ENCODE measurements at places on chromosomes 4 and X.

GRCh38 chrX:121336831-121337421 lies 289.5 kb downstream of the GLUD2 start:
- H3K4me1 ChIP-seq, result no peaks in the 10 kb centered on the region
- H3K27me3 ChIP-seq, result no peaks in the 10 kb centered on the region
- H3K27ac ChIP-seq, result no peak overlapping the region

- H3K36me3 ChIP-seq, result no peaks in the 10 kb centered on the region
- no peak for DNase-seq
- H3K27me3 ChIP-seq, result no peaks in the 10 kb centered on the region
- H3K4me3 ChIP-seq, result no peak overlapping the region
- H3K4me1 ChIP-seq, result no peaks in the 10 kb centered on the region
Observed at GRCh38 chrX:92270936-92271855, 492.0 kb downstream of the PCDH11X start.

GRCh38 chr4:54496412-54496811 lies 161.3 kb upstream of the KIT start:
- peaks cover 2% of the 10 kb centered on the region for H3K36me3 ChIP-seq
- no peaks in the 10 kb centered on the region for H3K4me1 ChIP-seq
- DNase-seq, result no peak
- peaks cover 5% of the 10 kb centered on the region for H3K27me3 ChIP-seq
- H3K27ac ChIP-seq, result no peak overlapping the region

DNA sequence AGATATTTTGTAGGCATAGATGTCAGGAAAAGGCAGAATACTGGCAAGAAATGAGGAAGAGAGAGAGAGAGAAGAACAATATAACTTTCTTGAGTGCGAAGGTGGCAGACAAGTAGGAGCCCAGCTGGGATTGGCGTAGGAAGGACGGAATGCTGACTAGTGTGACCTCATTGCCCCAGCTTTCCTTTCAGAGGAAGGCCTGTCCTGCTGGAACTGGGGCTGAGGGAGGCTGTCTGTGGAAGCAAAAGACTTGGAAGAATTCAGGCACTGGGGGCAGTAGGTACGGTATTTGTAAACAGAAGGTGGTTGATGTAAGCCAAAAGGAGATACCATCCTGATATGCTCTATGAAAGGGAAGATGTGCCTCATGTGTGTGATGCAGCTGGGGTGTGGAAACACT lies 818.4 kb downstream of the ADGRL3 start:
- no peaks in the 10 kb centered on the region for H3K4me1 ChIP-seq
- no peak overlapping the region for H3K27ac ChIP-seq
- no peaks in the 10 kb centered on the region for H3K27me3 ChIP-seq

GRCh38 chr4:69057620-69058409 lies 38.5 kb upstream of the UGT2B7 start:
- no peaks in the 10 kb centered on the region for H3K36me3 ChIP-seq
- H3K4me3 ChIP-seq, result no peak overlapping the region
- H3K27me3 ChIP-seq, result no peaks in the 10 kb centered on the region
- H3K27ac ChIP-seq, result no peak overlapping the region
- no peak for DNase-seq
- H3K4me1 ChIP-seq, result no peaks in the 10 kb centered on the region

DNA sequence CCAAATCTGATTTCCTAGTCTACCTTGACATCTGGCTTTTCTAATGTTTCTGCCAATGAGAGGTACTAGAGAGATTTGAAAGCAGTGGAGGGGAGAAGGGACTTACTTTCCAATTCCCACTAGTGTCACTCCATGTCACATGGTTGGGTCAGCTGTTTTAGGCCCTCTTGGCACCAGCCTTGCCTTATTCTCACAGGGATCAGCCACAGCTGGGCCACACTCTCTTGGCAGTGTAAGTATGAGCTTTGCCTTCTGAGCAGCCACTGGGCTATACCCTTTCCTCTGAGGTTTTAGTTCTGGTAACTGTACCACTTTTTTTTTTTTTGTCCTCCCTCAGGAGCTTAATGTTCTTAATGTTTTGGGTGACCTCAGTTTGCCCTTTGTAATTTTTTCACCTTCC lies 10.2 kb upstream of the ADH1C start:
- H3K36me3 ChIP-seq, result no peaks in the 10 kb centered on the region
- DNase-seq, result no peak
- no peak overlapping the region for H3K27ac ChIP-seq

DNA sequence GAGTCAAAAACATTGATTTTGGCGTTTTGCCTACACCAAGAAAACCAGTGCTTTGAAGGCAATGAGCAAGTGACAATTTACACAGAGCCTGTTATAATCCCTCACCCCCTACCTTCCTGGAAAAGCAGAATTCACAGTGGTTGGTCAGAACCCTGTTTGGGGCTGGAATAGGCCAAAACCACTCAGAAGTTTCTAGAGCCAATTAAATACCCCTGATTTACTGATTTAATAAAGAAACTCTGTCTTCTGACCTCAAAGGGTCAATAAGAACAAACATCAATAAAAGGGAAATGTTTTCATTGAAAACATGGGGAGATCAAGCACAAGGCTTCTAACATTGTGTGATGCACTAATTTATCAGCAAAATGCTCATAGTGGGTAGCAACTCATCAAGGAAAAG lies 116.3 kb downstream of the UNC5C start:
- H3K4me1 ChIP-seq, result no peaks in the 10 kb centered on the region
- no peak for DNase-seq
- H3K27ac ChIP-seq, result no peak overlapping the region
- no peaks in the 10 kb centered on the region for H3K36me3 ChIP-seq
- no peaks in the 10 kb centered on the region for H3K27me3 ChIP-seq

DNA sequence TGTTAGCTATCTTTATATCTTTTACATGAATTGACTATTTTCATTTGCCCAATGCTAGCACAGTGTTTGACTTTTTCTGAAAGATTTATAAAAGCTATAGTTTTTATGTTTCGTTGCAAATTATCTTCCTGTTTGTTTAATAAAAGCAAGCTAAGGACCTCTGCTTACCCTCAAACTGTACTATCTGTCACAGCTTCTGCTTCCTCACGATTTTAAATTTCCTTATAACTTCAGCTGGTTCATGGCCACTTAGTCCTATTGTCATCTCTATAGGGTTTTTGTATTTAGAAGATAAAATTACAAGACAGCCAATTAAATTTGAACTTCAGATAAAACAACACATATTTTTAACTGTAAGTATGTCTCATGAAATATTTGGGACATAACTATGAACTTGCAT lies 494.0 kb downstream of the PDGFC start:
- H3K36me3 ChIP-seq, result no peaks in the 10 kb centered on the region
- no peaks in the 10 kb centered on the region for H3K4me1 ChIP-seq
- no peaks in the 10 kb centered on the region for H3K27me3 ChIP-seq
- DNase-seq, result no peak
- no peak overlapping the region for H3K27ac ChIP-seq

- no peaks in the 10 kb centered on the region for H3K4me1 ChIP-seq
- no peak overlapping the region for H3K4me3 ChIP-seq
- DNase-seq, result no peak
- H3K27me3 ChIP-seq, result no peaks in the 10 kb centered on the region
- no peaks in the 10 kb centered on the region for H3K36me3 ChIP-seq
Observed at GRCh38 chr4:92101737-92102172, 202.0 kb upstream of the GRID2 start.

- H3K27ac ChIP-seq, result no peak overlapping the region
- peaks cover 3% of the 10 kb centered on the region for H3K36me3 ChIP-seq
- no peak for DNase-seq
- peaks cover 5% of the 10 kb centered on the region for H3K4me1 ChIP-seq
Observed at GRCh38 chrX:9357518-9358114, 107.2 kb upstream of the TBL1X start.

DNA sequence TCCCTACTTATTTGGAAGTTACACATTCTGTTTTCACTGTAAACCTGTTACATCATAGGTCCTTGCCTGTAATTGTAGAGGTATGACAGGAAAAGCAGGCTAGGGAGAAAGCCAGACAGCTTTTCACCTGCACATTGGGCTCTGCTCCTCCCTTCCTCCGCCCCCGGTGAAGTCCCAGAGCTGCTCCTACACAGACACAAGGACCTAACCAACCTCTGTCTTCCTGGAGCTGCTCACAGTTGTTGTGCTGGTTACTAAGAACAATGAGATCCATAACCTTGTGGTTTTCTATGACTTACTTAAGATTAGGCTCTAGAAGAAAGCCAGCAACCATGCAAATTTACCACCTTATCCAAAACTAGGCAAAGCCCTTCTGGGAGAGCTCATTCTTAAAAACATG lies 40.0 kb downstream of the MOSPD2 start:
- DNase-seq, result no peak
- H3K36me3 ChIP-seq, result peaks cover 20% of the 10 kb centered on the region
- no peak overlapping the region for H3K27ac ChIP-seq
- no peak overlapping the region for H3K4me3 ChIP-seq
- no peaks in the 10 kb centered on the region for H3K4me1 ChIP-seq
- no peaks in the 10 kb centered on the region for H3K27me3 ChIP-seq

DNA sequence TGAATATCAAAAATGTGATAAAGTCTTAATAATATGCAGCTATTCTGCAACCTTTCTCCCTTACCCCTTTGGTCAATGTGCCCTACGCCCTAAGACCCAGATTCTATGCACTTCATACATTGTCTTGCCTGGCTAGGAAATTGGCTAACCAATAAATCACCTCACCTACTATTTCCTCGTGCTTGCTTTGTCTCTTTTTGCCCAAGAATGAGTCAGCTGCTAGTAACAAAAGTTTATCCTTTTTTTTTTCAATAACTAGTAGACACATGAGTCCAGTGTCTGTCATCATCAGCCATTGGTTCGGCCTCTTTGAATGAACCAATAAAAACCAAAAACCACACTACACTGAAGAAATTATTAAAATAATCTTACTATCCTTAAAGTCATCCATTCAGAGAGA lies 387.1 kb downstream of the PPP3CA start:
- no peak overlapping the region for H3K27ac ChIP-seq
- H3K36me3 ChIP-seq, result no peaks in the 10 kb centered on the region
- no peak for DNase-seq
- H3K4me3 ChIP-seq, result no peak overlapping the region
- H3K27me3 ChIP-seq, result no peaks in the 10 kb centered on the region

DNA sequence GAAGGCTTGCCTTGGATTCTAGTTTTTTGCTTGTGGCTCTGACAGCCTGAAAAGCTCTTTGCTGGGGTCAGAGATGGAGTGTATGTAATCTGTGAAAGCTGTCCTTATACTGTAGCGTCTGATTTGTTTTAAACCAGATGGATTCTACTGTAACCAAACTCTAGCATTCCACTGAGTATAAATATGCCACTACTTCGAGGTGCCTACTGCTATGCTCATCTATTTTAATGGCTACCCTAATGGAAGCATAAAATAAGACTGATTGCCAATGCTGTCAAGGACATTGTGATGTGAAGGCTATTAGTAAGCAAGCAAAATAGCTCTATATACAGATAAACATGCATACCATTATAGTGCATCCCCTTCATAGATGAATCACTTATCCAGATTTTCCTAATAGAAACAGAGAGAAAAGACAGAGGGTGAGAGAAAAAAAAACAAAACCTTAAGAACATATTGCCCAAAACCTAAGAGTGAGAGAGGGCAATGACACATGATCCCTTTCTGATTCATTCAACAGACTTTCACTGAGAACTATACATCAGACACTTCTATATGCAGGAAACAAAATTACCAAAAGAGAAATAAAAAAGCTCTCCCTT lies 1025.8 kb upstream of the LCORL start:
- no peak overlapping the region for H3K4me3 ChIP-seq
- no peaks in the 10 kb centered on the region for H3K36me3 ChIP-seq
- H3K4me1 ChIP-seq, result no peaks in the 10 kb centered on the region

GRCh38 chrX:51743179-51743957 lies at the start of gene GSPT2:
Gene GSPT2, plus strand, starts transcription at chrX:51743442. Its CDS starts 185 bp downstream, at chrX:51743627.
- H3K4me3 ChIP-seq, result peak within 1 kb of the TSS; percentile 95
- H3K36me3 ChIP-seq, result peaks cover 20% of the 10 kb centered on the region

DNA sequence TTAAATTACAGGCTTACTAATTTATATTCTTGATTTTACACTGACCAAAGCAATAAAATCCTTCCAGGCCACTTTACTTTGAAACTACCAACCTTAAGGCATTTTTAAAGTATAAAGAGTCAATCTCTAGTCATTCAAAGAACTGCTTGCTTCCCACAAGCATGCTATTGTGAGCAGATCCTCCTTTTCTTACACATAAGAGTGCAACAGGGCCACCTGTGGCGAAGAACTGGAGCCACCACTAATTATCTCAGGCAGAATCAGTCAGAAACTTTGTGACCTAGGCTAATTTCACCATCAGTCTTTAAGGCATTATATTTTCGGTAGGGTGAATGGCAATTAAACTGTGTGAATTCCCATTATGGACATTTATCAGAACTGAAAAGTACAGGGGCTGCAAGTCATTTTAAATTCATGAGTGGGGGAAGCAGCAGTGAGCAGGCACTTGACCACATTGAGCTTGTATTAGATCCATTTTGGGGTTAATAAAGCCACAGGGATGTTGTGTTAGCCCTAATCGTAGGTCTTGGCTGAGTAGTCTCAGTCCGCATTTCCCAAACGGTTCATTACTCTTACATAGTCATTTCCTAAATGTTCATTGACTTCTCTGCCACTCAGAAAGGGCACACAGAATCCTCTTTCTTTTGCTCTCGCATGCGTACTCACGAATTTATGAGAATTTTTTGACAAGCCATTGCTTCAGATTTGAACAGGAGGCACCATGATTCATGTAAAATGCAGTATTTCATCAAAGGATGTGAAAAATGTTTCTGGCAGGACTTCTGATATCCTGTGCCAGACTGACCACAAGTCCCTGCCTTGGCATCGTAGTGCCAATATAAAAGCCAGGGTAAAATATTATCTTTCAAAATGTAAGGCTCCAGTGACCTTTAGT lies 39.8 kb downstream of the NPY2R start:
- H3K4me3 ChIP-seq, result no peak overlapping the region
- H3K27ac ChIP-seq, result no peak overlapping the region
- H3K27me3 ChIP-seq, result peaks cover 3% of the 10 kb centered on the region
- DNase-seq, result no peak

- no peak for DNase-seq
- H3K4me3 ChIP-seq, result no peak overlapping the region
- peaks cover 6% of the 10 kb centered on the region for H3K27me3 ChIP-seq
- no peaks in the 10 kb centered on the region for H3K36me3 ChIP-seq
- H3K4me1 ChIP-seq, result no peaks in the 10 kb centered on the region
Observed at GRCh38 chr4:78510108-78510507, 41.5 kb upstream of the ANXA3 start.

DNA sequence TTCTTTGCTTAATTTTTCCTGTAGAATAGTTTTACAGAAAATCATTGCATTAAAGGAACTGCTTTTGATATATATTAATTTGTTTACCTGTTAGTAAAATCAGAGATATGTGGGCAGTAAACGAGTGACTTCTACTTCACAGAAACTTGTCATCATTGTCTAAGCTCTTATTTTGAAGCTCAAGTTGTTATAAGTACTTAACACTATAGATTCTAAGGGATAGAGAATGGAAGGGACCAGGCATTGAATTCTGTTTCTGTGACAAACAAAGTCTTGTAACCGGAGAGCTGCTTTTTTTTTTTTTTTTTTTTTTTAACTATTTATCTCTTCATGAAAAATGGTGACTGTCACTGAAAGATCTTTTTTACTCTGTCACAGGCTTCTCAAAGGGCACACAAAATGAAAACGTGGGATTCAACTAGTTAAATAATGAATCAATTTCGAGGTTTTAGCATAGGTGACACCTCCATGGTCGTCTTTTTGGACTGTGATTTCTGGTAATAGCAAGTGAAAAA lies 14.4 kb downstream of the STK26 start:
- peaks cover 25% of the 10 kb centered on the region for H3K4me1 ChIP-seq
- H3K27ac ChIP-seq, result no peak overlapping the region
- H3K36me3 ChIP-seq, result no peaks in the 10 kb centered on the region
- DNase-seq, result no peak

GRCh38 chr4:18398661-18399060 lies 377.1 kb upstream of the LCORL start:
- no peak for DNase-seq
- no peaks in the 10 kb centered on the region for H3K4me1 ChIP-seq
- peaks cover 3% of the 10 kb centered on the region for H3K27me3 ChIP-seq
- no peak overlapping the region for H3K27ac ChIP-seq
- no peaks in the 10 kb centered on the region for H3K36me3 ChIP-seq
